Cardiac muscle cell (in vitro differentiated cells and primary cell): ENCODE measurements at places on chromosomes 7 and 10. TPM values are rescaled to one million over a fixed set of nuclear protein-coding genes. Genes with fewer than 3 reads are reported as not detected.
A peak's percentile ranks its signal among the peaks of the same experiment; 100 is the strongest.

DNA sequence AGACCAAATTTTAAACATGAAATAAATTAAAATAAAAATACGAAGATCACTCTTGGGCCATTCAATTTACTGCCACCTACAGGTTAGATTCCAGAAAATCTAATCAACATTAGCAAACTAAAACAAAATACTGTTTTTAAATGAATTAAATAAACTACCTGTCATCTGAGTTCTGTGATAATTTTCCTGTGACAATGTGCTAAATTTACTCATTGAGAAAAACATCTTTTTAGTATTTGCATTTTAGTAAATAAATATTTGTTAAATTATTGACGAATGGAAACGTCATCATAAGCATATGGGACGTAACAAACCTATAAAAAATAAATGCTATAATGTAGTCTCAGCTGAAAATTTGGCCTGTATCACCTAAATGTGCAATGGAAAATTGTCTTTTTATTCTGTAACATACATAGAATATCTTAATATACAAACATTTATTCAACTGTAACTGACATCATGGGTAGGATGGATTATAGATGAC lies 72.1 kb downstream of the ITGB8 start:
- DNase-seq: no peak

- DNase-seq: no peak
Observed at GRCh38 chr10:19935176-19935575, 118.9 kb downstream of the PLXDC2 start.

DNA sequence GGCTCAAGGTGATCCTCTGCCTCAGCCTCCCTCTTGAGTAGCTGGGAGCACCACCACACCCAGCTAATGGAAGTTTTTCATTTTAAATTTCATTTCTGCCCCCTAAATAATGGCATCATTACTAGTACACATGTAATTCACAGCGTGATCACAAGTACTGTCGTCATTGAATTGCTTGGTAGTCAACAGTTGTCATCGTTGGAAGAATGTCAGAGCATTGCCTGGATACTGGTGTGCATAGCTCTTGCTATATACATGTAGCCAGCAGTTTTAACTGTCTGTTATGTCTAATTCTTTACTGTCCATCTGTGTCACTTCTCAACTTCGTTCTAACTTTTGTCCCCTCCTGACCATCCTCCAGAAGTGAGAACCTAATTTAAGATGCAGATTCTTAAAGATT lies 62.1 kb downstream of the CRPPA start:
- no peak for DNase-seq

GRCh38 chr10:19250546-19250945 lies 201.9 kb downstream of the MALRD1 start:
- peak; percentile 22 for DNase-seq

DNA sequence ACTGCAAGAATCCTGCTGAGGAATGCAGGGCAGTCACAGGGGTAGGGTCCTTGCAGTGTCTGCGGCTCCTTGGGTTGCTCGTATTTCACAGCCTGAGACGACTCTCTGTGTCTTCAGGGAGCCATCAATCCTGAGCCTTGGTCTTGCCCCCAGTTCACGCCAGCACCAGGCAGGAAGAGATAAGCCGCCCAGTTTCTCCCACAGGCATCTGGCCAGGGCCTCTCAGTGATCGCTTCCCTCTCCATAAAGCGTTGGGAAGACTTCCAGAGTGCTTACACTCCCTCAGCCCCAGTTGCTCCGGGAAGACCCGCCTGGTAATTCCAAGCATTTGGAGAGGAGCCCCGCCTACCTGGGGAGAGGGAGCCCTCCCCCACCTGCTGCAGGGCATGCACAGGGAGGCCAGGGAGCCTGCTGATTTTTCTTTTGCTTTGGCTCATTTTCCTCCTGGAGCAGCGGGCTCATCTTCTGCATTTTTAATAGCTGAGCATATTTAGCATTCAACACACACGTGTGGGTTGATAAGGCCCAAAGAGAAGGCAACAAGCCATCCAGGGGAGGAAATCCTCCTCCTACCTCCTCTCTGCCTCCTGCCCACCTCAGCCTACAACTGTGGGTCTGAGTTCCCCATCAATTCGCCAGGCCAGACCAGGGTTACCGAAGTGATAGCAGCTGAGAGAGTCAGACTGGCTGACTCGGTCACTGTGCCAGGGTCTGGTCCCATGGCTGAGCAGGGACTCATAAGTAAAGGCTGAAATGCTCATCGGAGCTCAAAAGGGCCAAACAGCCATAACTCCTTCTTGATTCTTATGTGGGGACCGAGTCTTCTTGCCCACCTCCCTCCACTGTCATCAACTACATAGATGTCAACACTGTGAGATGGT lies 74.4 kb upstream of the EFCAB10 start:
- peak; percentile 58 for DNase-seq

KIF20B gene
- 3.2 and 12.1 TPM in 2 replicates for total RNA-seq

DNA sequence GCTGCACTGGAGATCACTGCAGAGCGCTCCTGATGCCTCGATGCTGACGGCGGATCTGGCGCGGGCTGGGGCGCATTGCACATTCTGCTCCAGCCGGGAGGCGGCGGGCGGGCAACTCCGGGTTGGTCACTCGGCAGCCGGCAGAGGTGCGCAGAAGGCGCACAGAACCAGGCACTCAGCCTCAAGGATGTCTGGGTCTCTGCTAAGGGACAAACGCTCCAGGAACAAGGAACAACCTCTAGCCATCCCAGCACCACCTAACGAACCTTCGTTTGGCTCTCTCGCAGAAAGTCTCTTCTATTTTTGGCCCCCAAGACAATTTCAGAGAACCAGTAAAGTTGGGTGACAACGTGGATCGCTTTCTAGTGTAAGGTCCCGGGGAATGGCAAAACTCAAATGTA lies 254.6 kb downstream of the OTUD1 start:
- DNase-seq: no peak

DNA sequence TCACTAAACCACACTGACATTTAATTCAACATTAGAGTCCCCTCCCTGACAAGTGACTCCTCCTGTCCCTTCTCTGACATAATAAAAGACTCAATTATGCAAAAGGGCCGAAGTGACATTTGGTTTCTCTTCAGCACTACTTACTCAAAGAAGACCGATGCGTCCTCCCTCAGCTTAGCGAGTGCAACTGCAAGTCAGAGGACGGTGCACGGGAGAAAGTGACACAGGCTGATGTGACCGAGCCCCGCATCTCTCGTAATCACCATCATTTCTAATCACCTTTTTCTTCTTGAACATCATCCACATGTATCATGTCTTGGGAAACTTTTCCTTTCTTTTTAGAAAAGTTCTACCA lies 155.7 kb downstream of the TCERG1L start:
- DNase-seq: no peak

- DNase-seq: no peak
Observed at GRCh38 chr7:35874886-35875285, 74.0 kb downstream of the SEPTIN7 start.

GRCh38 chr7:43931346-43931745 lies 5.1 kb downstream of the UBE2D4 start:
- DNase-seq: no peak

PNLIPRP1 gene
- total RNA-seq: not detected in 2 replicates

DNA sequence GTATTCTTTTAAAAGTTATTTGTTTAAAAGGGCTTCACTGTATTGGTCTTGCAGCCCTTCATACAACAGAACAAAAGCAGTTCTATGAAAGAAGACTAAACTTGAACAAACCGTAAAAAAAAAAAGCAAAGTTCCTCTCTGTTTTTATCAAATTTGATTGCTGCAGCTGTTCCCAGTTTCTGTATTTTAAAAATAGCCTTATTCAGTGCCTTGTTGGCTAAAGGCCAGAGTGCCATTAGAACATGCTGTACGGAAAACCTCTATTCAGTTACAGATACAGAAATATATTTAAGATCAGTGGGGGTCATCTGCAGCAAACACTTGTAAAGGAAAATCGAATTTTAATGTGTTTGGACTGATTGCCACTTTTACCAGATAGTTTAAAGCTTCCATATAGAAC lies 207.8 kb upstream of the ETV1 start:
- DNase-seq: peak; percentile 74

DNA sequence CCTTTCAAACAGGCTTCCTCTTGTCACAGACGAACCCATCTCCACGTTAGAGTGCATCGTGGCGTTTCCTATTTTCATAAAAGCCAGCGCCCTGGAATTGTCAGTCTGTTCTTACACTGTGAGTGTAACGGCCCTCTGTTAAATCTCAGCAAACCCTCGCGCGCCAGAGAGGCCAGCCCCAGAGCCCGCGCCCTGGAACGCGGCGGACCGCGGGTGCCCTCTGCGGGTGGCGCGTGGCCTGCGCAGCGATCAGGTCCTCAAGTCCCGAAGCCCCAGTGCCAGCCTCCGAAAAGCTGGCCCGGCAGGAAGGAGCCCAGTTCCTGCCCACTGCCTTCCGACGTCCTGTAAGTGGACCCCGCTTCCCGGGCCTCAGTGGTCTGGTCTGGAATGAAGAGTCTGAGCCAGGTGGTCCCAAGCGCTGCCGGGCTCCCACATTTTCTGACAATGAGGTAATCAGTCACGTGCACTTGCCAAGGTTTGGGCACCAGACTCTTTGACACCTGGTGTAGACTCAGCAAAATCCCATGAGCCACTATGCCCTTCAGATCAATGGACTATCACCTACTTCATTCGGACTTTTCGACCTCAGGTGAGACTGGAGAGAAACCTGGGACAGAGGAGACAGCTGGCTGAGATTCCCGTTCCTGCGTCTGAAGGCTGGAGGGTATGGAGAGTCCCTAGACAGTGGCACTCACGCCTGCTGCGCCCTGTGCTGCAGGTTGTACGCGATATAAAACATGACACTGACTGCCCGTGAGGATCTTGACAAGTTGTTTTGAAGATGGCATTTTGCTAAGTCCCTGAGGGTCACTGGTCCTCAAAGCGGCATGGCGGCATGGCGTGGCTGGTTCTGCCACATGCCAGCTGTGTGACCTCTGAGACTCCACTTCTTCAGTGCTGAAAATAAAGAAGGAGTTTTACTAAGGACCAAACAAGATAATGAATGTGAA lies 109.4 kb upstream of the LANCL2 start:
- DNase-seq: peak; percentile 88
